ENCODE measurements at places on chromosomes 3 and 15.

DNA sequence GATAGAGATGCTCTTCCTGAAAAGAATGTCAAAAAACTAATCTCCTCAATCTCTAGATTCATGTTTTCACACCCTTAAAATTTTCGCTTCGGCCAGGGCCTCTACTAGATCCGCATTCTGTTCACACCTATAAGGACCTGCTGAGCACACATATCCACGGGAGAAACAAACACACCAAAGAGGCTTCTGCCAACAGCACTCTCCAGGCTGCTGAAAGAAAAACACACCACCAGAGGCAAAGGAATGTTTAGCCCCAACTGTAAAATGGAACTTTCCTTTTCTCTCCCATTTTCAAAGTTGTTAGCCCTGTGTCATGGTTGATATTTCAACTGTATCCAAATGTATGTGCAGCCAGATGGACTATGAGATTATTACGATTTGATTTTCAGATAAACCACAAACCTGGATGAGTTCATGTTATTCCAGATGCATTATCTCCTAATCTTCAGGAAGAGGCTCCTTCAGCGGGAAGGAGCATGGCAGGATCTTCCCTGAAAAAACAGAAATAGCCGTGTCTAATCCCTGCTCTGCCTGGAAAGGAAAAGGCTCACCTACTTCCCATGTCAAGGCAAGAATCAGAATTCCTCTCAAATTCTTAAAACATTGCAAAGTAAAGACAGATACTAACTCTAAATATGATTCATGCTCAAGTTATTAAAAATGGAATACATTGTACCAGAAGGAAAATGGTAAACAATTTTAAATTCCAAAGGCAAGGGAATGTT lies 442.7 kb upstream of the NR2F2 start:
- DNase-seq = no peak

DNA sequence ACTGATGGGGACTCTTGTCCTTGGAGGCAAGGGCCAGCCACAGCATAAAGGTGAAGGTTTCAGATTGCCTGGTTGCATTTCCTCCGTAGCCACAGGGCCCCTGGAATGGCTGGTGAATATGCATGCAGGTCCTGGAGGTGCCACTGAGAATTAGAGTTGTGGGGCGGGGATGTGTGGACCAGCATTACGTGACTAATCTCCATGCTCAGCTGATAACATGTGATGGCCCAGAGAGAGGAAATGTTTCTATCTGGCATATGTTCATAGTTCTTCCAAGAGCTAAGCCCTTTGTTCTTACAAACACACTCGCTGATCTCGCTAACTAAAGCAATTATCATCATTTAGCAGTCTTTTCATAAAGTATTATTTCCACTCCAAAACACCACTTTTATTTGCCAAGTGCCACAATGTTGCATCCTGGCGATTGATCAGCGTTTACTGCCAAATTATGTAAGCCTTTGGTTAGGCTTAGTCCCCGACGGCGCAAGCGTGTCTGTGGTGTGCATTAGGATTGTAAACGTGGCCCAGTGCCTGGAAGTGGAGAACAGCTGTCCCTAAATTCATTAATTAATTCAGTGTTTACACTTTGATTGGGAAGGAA lies 55.9 kb downstream of the CGNL1 start:
- DNase-seq = no peak

DNA sequence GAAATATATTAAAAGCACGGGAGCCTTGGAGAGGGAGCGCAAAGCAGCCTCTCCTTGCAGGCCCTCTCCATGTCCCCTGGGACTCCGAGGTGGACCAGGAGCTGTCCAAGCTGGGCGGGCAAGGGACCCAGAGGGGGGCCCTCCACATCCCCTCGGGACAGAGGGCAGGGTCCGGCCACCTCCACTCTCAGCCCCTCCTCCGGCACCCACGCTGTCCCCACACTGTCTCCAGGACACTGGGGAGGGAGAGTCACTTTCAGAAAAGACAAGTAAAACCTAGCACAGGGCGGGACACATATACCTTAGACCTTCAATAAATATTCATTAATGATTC lies 77.5 kb upstream of the RNF7 start:
- DNase-seq = no peak

GRCh38 chr3:54347060-54347459 lies 224.7 kb downstream of the CACNA2D3 start:
- no peak for DNase-seq

DNA sequence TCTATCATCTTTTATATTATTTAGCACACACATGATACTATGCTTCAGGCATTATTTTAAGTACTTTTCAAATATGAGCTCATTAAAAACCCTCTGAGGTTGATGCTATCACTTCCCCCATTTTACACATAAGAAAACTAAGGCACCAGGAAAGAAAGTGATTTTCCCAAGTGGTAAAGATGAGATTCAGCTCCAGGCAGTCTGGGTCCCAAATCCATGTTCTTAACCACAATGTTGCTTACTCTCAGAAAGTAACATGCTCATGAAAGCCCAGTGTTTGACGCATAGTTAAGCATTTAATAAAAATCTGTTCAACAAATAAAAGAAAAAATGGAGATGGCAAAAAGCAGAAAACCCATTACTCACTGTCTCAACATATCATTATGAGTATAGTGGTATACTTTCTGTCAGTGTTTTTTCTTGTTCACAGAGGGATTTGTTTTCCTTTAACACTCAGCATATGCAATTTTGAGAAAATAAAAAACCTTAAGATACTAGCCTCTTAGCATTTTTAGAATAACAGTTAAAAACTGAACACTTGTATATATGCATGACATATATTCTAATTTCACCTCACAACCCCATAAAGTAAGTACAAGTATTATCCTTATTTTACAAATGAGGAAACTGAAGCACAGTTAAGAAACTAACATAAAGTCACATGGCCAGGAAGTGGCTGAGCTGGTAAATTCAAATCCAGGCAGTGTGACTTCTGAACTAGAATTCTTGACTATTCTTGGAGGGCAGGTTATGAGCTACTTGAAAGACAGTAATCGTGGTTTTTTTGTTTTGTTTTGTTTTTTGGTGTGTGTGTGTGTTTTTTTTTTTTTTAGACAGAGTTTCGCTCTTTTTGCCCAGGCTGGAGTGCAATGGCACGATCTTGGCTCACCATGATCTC lies 10.4 kb downstream of the PEAK1 start:
- DNase-seq = no peak

GRCh38 chr3:121794264-121794983 lies 40.4 kb downstream of the IQCB1 start:
- no peak for DNase-seq

DNA sequence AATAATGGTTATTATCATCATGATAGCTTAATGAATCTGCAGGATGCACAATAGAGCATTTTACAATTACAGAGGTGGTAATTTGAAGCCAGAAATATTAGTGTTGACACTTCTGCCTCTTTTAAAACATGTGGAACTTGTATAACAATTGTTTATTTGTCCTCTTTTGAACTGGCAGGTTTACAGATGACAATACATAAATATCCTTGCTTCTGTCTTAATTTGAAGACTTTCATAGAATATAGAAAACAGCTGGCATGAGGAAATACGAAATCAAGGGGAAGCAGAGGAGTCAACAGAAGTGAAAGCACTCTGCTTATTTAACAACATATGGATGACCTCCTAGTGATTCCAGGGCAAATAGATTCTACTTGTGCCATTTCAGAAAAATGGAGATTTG lies 270.5 kb upstream of the SGO1 start:
- no peak for DNase-seq

DNA sequence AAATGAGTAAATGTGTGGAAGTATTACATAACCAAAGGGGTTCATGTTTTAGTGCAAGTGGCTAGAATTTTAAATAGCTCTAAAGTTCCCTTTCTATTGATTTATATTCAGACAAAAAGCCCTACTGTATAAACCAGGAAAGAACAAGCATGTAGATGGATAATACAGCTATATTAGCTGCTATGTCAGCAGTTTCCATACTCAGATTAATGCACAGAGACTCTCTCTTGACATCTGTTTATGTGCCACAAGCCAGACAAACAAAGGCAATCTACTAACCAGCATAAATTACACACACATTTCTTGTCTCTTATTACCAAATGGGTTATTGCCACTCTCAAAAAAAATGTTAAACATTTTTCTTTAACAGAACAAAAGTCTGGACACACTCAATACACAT lies 760.1 kb upstream of the NECTIN3 start:
- DNase-seq = no peak

DNA sequence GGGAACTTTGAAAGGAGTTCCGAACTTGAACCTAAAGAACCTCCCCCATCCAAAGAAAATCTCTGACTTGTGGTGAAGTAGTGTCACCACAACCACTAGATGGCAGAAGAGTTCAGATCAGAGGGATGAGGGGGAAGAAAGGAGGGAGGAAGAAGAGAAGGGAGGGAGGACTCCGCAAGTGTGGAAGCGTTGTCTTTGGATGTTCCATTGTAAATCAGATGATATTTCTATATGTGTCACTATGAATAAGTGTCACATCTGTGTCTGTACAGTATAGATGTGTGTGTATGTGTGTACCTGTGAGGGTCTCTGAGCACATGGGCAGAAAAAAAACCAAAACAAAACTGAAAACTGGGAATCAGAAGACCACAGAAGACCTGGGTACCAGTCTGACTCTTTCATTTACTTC lies 16.9 kb downstream of the SLC24A1 start:
- peak; percentile 7 for DNase-seq

- DNase-seq = no peak
Measured at GRCh38 chr3:3559786-3560185, 239.4 kb upstream of the LRRN1 start.

GRCh38 chr15:68379759-68380290 lies 52.1 kb downstream of the ITGA11 start:
- DNase-seq = no peak

All from CD4-positive, alpha-beta T cell (primary cell).